ENCODE measurements at places on chromosomes 12 and 14.

DNA sequence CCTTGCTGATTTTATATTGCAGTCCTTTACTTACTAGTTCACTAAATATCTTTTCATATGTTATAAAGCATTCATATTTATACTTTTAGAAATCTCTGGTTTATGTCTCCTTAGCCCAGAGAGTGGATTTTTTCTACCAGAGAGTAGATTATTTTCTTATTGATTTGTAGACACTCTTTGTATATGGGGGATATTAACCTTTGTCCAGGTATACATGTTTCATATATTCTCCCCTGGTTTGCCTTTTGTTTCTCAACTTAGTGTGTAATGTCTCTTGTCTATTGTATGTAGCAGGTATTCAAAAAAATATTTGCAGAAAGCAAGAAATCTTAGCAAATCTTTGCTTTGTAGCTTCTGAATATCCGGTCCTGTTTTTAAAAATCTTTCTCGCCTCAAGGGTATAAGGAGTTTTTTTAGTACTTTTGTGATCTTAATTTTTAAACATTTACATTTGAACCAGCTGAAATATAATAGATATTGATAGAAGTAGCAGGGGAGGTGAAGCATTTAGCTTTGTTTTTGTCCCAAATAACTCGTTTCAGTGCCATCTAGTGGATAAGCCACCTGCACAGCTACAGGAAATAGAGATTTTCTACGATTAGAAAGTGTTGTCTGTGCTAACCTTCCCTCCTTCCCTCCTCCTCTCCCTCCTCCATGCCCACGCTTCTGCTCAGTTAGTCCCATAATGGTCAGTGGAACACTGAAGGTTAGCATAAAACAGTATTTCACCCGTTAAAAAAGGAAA, 97.0 kb downstream of the PHETA1 start:
- DNase-seq, result no peak

DNA sequence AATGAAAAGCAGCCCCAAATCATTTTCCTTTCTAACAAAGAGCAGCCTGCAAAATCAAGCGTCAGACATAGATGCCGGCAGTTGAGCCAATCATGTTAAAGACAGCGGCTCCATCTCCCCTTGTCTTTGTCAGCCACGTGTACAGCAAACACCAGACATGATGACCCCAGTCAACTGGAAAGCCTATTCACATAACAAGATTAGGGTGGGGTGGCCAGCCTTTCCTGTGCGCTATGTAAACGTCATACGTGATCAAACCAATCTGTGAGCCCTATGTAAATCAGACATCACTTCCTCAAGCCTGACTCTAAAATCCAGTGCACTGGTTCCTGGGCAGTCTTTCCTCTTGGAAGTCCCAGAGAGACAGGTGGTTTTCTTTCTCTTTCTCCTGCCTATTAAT, 9.9 kb upstream of the FICD start:
- DNase-seq, result no peak

GRCh38 chr12:43284486-43285158, 267.4 kb downstream of the ADAMTS20 start:
- no peak for DNase-seq

GRCh38 chr12:76445462-76445861, 97.2 kb upstream of the BBS10 start:
- no peak for DNase-seq

DNA sequence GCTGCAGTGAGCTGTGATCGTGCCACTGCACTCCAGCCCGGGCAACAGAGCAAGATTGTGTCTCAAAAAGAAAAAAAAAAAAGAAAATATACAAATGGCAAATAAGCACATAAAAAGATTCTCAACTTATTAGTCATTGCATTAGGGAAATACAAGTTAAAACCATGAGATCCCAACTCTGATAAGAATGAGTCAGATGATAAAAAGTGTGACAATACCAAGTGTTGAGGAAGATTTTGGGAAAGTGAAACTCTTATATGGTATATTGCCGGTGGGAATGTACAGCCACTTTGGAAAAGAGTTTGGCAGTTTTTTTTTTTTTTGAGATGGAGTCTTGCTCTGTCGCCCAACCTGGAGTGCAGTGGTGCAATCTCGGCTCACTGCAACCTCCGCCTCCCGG, 7.6 kb upstream of the PRPF40B start:
- DNase-seq, result no peak

- DNase-seq, result no peak
These were observed 3.2 kb downstream of the SUSD6 start for GRCh38 chr14:69614592-69614991.
